T-helper 1 cell (primary cell): ENCODE measurements at places on chromosomes 13 and 19.
A peak's percentile ranks its signal among the peaks of the same experiment; 100 is the strongest.

- DNase-seq = no peak
Measured at GRCh38 chr13:99905224-99905623, 66.3 kb downstream of the ZIC5 start.

GRCh38 chr19:35345671-35346111, 2.0 kb upstream of the FFAR1 start:
- DNase-seq = no peak

DNA sequence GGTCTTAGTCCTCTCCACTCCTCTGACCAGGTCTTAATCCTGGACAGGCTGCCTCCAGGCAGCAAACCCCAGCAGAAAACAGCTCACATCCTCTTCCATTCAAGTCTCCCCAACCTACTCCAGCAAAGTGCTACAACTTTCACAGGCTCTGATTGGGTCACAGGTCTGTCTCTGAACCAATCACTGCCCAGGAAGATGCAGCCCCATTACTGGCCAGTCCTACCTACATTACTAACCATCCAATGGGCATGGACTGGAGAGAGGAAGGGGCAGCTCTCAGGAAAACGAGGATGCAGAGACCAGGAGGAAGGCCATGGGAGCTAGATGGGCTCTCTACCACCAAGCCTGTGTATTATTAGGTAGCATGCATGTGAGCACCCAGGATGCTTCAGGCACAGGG, 12.2 kb downstream of the MED26 start:
- no peak for DNase-seq

- no peak for DNase-seq
Measured at GRCh38 chr19:34375598-34375997, 10.6 kb downstream of the GPI start.

DNA sequence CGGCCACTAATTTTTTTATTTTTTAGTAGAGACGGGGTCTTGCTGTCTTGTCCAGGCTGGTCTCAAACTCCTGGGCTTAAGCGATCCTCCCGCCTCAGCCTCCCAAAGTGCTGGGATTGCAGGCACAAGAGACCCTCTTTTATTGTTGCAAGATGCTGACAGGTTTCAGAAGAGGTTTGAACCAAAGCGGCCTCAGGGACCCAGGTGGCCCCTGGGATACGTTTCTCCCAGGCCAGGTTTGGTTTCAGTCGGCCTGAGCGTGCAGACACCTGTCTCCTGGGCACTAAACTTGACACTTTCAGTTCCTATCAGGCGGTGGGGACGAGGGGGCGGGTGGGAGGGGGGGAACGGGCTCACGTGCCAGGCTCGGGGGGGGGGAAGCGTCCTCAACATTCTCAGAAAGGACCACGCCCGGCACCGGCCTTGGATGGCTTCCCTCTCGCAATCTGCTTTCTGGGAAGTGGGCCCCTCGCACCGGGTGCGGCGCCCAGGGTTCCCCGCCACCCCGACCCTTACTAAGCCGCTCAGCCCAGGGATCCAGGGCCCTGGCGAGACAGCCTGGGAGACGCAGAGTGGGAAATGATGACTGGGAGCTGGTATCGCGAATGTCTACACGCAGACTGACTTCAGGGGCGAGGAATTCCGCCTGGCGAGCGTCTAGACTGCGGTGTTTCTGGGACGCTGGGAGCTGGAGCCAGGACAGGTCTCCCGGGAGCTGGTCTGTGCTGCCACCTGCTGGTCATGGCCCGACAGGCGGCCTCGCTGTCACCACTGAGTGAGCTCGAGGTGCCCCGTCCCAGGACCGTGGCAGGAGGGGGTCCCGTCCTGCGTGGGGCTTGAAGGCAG, 91.6 kb downstream of the GNG7 start:
- peak; percentile 77 for DNase-seq

- DNase-seq = no peak
Measured at GRCh38 chr13:94329277-94329676, 150.2 kb downstream of the DCT start.

GRCh38 chr13:67278235-67278634, 48.1 kb upstream of the PCDH9 start:
- DNase-seq = no peak

- no peak for DNase-seq
Measured at GRCh38 chr13:73535341-73535740, 476.5 kb downstream of the KLF5 start.

GRCh38 chr19:34254698-34255432, 511 bp downstream of the GARRE1 start:
- DNase-seq = peak; percentile 33

GRCh38 chr19:39182174-39182505, 14.6 kb upstream of the NCCRP1 start:
- DNase-seq = no peak

GRCh38 chr13:112469071-112469745, 93.1 kb downstream of the SPACA7 start:
- DNase-seq = no peak

DNA sequence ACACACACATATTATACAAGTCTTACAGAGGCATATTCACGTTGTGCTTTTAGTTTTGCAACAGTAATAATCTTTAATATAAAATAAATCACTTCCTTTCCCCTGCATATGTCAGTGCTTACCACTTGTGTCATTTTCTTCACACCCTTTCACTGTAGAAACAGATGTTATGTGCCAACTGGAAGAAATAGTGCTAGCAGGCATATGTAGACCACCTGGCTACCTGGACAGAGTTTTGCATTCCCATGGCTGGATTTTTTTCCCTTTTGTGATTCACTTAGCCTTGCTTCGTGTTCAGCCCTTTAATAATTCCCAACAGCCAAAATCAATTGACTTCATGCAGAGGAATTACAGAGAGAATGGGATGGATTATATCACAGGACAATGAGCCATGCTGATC, 399.1 kb upstream of the SPRY2 start:
- no peak for DNase-seq
